NCI-H460 (cell line): ENCODE measurements at places on chromosomes 7 and 10. TPM values are rescaled to one million over a fixed set of nuclear protein-coding genes. Genes with fewer than 3 reads are reported as not detected.

GRCh38 chr10:129878835-129879234 is 85.2 kb downstream of the EBF3 start:
- DNase-seq, result no peak

- DNase-seq, result no peak
Measured at GRCh38 chr7:107890493-107890961, 456 bp upstream of the DLD start.

DNA sequence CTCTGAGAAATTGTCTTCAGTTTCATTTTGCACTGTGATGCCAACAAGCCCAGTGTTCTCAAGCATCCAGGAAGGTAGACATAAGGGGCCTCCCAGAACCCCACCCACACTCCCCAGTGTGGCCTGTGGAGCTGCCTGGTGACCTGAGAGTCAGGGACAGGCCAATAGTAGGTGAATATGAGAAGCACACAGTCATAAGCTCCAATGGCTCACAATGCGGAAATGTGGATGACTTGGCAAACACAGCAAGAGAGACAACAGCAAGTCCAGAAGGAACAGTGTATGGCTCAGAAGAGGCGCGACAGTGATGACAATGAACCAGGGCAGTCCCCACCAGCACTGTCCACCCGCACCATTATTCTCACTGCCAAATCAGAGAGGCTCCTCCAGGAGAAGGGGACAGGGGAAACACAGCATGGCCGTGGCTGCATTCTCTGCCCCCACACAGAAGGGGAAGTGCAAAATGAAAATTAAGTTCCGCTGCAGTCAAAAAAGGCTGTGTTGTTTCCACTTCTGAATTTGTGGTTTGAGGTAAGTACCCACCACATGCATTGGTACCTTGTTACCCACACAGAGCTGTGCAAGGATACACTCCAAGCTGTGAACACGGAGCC is 419.8 kb downstream of the GRID1 start:
- DNase-seq, result no peak

GRCh38 chr7:148790131-148790726 is 91.5 kb downstream of the CUL1 start:
- DNase-seq, result no peak

DNA sequence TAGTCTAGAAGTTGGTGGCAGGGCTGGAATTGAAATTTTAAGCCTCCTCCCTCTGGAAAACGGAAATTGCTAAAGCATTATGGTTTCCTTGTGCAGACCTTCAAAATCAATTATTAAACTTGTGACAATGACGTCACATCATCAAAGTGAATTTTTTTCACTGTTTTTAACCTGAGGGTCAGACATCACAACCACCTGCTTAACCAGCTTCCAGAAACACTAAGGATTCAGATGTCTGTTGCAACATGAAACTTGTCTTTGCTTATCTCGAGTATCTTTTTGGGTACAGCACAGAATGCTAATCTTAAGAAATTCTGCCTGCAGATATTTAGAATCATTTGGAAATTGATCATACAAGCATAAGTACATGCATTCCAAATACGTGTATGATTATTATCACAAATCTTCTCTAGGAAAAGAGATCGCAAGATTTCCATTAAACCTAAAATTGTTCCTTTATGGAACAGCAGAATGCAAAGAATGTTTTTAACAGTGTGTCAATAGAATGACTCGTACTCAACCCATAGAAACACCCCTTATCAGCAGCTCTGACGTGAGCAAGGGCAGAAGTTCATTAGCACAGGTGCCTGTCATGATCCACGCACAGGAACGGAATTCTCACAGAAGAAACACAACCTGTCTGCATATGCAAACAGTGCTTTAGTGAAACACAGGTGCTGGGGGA is 4.1 kb upstream of the GTPBP4 start:
- DNase-seq, result no peak

GRCh38 chr7:116952635-116953371 is 498 bp upstream of the ST7 start:
- no peak for DNase-seq

The GOLGA7B gene
- 0.02 TPM in 1 of 2 replicates, not detected in the other for total RNA-seq

- DNase-seq, result peak; percentile 79
Measured at GRCh38 chr7:100837099-100837836, 9.9 kb upstream of the EPHB4 start.

GRCh38 chr10:49356944-49357343 is 38.9 kb downstream of the DRGX start:
- no peak for DNase-seq
